Activated CD4-positive, alpha-beta T cell treated with anti-CD3 and anti-CD28 coated beads for 1 hour (primary cell): ENCODE measurements at places on chromosomes 13 and 19.

GRCh38 chr19:5036698-5037563, 68.0 kb downstream of the KDM4B start:
- no peak for DNase-seq

DNA sequence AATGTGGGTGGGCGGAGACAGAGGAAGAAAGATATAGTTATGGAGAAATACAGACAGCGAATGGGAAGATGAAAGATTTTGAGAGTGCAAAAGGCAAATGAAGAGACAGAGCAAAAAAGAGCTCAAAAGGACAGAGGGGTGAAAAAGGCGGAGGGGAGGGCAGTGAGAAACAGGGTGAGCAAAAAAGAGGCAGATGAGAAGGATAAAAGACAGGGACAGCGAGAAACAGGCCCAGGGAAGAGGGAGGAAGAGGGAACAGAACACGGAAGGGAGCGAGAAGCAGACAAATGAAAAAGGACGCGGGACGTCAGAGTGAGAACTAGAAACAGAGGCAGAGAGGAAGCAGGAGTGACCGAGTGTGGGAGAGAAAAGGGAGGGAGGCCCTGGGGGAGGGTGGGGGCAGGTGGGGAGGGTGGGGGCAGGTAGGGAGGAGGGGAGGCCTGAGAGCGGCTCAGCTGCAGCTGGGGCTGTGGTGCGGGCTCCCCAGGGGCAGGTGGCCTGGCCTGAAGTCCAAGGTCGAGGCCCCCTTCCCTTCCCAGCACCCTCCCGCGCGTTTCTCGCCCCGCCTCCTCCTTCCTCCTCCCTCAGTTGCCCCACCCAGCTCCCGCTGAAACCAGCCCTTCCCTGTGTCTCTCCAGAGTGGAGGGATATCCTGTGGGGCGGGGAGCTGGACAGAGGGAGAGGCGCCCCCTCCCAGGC, 2.9 kb downstream of the KLK1 start:
- no peak for DNase-seq

GRCh38 chr13:76732367-76732766, 153.8 kb downstream of the KCTD12 start:
- DNase-seq = no peak

GRCh38 chr13:113739527-113740285, 19.3 kb upstream of the TMEM255B start:
- DNase-seq = no peak

DNA sequence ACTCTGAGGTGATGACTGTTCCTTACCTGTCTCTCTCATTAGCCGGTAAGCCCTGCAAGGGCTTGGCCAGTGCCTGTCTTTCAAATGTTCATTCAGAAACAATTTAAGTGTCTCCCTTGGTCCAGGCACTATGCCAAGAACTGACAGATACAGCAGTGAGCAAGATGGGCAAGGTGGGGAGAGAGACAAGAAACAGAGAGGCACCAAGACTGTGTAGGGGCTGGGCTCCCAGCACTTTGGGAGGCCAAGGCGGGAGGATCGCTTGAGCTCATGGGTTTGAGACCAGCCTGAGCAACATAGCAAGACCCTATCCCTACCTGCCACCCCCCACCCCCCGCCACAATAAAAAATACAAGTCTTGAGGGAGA, 1.3 kb upstream of the CCNE1 start:
- DNase-seq = no peak

GRCh38 chr13:30712536-30713532, 22.5 kb upstream of the ALOX5AP start:
- no peak for DNase-seq

- no peak for DNase-seq
Measured at GRCh38 chr13:102817907-102818306, 19.0 kb downstream of the BIVM start.

DNA sequence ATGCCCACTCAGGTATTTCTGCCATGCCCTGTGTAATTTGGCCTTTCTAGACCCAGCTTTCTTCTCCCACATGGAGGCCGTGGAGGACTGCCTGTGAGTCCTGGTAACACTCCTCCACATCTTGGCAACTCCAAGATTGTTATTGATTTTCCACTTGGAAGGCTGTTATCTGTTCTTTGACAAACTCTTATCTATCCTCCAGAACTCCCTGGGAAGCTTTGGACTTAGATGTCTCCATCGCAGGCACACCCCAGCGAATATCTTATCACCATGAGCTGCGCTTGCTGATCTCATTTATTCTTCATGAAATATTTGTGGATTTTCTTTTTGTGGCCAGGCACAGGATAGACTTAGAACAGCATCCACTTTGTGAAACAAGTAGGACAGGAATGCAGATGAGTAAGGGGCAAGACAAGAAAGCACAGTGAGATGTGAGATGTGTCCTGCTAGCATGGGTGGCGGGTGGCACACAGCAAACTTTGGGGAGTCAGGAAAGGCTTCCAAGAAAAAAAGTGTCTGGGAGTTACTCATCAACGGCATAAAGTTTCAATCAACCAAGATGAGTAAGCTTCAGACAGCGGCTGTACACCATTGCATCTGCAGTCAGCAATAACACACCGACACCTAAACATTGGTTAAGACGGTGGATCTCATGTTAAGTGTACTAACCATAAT, 84.5 kb upstream of the IRS2 start:
- DNase-seq = no peak

DNA sequence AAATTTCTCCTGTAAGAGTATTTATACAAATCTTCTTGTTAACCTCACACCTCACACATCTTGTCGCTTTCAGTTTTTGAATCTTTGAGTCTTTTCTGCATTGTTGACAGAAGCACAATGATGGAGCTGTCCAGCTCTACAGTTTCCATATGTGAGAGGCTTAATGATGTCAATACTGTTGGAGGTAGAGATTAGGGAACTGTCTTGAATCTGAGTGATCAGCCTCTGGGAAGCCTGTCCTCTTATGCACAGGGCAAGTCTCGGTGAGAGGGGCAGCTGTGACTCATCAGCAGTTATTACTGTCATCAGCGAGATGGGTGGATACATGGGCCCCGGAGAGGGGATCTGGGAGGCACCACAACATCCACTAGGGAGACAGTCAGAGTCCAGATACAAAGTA, 4.6 kb upstream of the ITGBL1 start:
- DNase-seq = no peak

DNA sequence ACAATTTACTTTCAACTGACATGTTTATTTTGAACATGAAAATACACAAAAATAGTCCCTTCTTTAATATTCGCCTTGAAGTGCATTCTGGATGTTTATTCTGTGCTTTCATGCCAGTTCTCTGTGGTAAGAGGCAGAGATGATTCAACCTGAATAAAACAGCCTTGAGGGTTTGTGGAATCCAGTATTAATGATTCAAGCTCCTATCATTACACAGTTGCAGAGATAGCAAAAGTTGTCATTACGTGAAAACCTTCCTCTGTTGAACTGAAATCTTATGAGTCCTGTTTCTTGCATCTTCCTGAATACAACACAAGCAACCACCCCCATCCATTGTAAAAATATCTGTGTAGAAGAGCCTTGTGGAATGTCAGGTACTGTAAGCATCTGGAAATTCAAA, 142.3 kb upstream of the HTR2A start:
- no peak for DNase-seq

- DNase-seq = no peak
Measured at GRCh38 chr13:101346942-101347728, 69.2 kb downstream of the NALCN start.

- DNase-seq = no peak
Measured at GRCh38 chr13:74118328-74118727, 15.9 kb downstream of the KLF12 start.

- no peak for DNase-seq
Measured at GRCh38 chr13:44758630-44759383, 182.7 kb upstream of the TSC22D1 start.

DNA sequence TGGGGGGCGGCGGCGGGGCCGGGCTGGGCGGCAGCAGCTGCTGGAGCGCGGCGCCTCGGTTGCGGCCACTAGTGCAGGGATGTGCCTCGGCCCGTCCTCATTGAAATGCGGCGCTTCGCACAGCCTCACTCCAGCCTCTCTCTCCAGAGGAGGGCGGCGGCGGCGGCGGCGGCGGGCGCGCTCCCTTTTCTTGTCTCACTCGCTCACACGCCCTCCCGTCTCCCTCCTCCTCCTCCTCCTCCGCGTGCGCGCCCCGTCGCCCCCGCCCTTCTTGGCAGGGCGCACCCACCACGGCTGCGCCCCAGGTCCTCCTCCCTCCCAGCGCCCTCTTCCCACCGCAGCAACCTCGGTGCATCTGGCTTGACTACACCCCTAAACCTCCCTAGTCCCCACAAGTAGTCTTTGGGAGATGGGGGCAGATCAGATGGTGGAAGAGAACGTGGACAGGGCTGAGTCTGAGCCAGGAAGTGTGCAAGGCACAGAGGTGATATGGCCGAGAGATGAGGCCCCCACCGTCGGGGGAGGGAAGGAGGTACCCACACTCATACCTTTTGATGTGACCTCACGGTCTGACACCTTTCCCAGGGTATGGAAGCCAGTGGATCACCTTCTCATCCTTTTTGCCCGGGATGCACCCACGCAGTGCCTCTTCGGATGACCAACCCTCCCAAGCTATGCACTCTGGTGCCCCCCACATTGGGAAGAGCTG, at the start of gene DCLK1:
Gene DCLK1 (minus strand): TSS at position 161 of the 709 bp plus-strand sequence.
- no peak for DNase-seq

GRCh38 chr13:46648166-46648607, 95.2 kb downstream of the LRCH1 start:
- no peak for DNase-seq

DNA sequence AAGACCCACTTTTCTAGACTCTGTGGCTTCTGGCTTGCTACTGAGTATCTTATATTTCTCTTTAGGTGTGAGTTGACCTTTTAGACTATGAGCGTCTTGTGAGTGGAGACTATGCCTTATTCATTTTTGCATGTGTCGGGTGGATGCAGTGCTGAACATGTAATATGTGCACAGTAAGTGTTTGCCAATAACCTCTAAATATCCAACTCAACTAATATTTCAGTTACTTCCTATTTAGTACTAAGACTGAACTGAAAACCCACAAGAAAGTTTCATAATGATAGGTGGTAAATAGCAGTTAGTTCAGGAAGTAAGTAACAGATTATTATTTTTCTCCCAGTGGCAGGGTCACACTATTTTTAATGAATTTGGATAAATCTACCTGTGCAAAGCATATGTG, 269.3 kb downstream of the KCNRG start:
- no peak for DNase-seq

GRCh38 chr19:13366529-13367143, 139.6 kb downstream of the CACNA1A start:
- DNase-seq = no peak

DNA sequence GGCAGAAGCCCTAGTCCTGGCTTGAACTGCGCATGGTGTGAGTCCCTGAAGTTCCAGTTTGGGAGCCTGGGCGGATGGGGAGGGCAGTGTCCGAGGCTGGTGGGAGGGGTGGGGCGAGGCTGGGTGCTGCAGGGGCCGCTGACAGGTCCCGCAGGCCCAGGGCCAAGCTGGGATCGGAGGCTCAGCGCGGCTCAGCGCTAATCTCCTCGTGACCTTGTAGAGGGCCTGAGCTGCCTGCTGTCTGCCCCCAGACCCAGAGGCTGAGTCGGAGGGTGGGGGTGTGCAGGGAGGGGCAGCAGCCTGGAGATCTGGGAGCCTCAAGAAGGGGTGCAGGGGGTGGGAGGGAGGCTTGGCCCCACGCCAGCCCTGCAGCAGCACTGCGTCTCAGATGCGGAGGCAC, 3.0 kb downstream of the ATP1A3 start:
- DNase-seq = no peak

GRCh38 chr19:6740589-6741343, 1.3 kb downstream of the TRIP10 start:
- DNase-seq = no peak

DNA sequence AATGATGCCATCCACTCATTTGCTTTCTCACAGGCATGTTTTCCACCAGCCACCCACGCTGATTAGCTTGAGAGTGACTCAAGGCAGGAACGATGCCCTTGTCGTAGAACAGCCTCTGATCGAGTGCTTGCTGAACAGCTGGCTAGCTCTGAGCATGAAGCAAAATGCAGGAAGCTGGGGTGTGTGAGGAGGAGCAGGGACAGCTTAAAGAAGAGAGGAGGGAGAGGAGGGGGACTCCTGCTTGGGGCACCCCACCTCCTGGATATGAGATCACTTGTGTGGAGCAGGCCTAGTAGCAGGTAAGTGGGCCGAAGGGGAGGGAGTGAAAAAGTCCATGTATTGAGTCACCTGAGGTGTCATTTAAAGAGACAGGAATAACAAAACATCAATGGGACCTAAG, 48.8 kb downstream of the IRS2 start:
- no peak for DNase-seq

DNA sequence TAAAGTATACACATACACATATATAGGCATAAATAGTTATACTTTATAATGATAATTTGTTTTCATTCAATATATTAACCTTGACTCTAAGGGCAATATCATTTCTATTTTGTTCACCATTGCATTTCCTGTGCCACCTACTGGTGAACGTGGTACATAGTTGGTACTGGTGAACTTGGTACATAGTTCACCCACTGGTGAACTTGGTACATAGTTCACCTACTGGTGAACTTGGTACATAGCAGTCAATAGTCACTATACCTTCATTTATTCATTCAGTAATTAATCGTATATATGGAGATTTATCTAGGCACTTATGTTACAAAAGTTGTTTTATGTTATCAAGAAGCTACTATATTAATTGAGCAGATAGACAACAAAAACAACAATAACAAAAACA, 172.6 kb upstream of the ATXN8OS start:
- DNase-seq = no peak

GRCh38 chr19:29662604-29663404, 2.5 kb upstream of the PLEKHF1 start:
- no peak for DNase-seq

GRCh38 chr13:49584771-49585182, 581 bp downstream of the RCBTB1 start:
- no peak for DNase-seq

- DNase-seq = no peak
Measured at GRCh38 chr19:22144394-22144793, 52.4 kb downstream of the ZNF676 start.

DNA sequence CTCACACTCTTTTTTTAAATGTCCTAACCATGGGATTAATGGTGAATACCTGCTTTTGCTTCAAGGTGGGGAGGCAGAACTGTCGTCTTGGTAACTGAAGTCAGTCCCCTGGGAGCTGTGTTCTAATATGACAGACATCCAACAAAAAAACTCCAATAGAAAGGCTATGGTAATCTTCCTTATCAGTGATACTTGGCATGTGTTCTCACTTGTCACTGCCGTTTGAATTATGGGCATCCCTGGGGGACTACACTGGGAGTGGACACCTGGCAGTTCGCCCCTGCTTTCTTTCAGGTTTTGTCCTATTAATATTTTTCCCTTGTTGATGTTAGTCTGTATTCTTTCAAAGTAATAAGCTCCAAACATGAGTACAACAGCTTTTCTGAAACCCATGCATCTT, 252.6 kb downstream of the SLITRK5 start:
- DNase-seq = no peak

DNA sequence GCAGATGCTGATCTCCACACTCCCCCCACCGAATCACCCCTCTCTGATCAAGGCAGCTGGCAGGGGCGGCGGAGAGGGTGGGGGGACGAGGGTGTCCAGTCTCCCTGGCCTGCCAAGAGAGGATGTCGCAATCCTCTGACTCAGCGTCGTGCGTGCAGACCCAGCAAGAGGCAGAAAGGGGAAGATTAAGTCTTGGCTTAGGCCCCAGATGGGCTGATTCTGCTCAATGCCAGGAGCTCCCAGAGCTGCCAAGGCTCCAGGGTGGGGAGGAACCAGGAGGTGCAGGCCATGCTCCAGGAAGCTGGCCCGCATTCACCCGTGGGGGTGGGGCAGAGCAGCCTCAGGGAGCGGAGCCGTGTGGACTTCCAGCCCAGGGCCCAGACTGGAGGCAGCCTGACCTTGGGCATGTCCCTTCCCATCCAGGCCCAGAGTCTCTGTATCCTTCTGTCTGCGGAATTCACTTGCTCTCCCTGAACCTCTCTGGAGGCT, 6.6 kb upstream of the BCL3 start:
- DNase-seq = no peak
